ENCODE measurements at places on chromosomes 5 and 9.

GRCh38 chr5:56522960-56523359 is 289.8 kb upstream of the ANKRD55 start:
- DNase-seq: no peak

GRCh38 chr9:21810388-21810787 is 8.0 kb downstream of the MTAP start:
- DNase-seq: no peak

DNA sequence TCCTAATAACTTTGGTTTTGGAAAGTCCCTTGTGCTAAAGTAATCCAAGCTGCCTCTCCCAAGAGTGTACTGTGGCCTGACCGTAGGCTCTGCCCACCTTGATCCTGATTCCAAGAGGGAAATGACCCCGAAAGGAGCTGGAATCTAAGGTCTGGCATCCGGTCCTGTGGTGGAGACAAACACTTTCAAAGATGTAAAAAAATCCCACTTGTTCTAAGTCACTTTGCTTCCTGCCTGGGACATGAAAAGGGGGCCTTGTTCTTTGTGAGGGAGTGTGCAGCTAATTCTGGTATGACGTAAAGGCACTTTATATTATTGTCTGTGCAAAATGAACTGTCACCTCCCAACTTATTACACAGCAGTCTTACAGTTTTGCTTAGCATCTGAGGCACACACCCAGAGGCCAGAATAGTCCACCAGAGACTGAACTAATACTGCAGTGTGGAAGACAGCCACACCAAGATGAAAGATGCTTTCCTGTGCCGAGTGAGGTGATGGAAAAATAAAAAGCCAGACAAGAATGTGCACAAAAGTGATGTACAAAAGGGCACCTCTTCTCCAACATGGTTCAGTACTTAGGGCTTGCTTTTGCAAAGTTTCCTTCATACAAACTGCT is 128.7 kb downstream of the SLC12A2 start:
- no peak for DNase-seq

DNA sequence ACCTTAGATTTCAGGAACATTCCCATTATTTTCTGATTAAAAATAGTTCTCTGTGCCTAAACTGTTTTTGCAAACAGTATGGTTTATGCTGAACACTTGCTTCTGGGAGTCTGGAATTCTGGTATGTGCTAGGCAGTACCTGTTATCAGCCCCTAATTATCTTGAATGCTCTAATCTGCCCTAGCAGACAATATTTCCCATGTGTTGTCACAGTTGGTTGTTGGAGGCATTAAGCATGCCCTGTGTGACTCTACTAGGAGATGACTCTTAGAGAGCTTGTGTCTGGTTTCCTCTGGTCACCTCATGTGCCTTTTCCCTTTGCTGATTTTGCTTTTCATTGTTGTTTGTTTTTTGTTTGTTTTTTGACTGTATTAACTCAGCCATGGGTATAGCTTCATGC is 36.6 kb downstream of the UHRF2 start:
- DNase-seq: no peak

DNA sequence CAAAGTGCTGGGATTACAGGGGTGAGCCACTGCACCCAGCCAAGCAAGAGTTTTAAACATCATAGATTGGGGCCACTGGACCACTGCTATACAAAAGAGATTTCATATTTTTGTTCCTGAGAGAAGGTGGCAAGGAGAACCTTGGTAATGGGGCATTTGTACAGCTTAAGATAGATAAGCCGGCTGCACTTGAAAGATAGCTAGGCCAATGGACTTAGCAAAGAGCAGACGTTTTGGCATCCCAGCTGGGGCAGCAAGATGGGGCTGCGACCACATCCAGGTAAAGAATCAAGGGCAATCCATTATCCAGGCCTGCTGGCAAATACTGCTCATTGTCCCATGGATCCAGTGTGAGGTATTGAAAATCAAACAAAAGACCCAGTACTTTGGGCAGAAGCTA is 3.9 kb upstream of the ISCA1 start:
- DNase-seq: no peak

DNA sequence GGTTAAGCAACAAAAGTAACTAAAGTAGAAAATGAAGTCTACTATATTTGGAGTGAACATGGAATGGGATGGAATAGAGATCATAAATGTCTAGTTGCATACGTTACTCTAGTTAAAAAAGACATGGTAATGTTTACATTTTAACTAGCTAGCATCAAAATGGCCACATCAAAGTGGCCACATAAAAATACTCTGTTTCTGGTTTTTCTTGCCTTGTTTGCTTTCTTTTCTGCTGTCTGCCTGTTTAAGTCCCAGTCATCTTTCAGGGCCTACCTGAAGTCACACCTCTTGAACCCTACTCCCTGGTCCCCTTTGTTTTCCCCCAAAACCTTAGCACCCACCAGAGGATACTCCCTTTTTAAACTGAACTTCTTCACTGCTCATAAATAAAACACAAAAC is 6.4 kb upstream of the KIF2A start:
- DNase-seq: no peak

DNA sequence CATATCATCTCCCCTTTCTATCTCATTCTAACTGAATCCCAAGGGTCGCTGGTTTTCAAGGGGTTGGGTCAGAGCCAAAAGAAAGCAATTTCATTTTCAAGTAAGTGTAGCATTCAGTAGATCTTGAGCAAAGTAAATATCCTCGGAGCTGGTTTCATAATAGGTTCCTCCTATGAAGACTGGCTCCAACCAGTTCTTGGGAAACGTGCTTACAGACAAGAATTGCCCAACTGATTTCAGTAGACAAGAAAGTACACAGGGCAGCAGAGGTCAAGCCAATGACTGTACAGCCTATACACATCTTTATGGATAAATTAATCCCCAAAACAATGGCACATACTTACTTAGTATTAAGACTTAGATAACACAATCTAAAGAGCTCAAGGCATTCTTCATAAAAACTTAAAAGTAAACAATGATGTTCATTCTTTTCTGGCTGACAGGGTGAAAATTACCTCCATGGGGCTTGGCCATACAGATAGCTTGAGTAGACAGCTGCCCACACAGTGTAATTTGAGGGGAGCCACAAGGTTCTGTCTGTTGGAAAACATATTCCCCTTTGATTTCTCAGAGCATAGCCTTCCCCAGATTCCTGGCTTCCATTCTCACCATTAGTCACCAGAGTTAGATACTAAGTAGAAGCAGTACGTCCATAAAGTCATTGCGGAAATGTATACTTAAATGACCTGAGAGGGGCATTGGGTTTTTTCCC is 163.9 kb downstream of the ARRDC3 start:
- DNase-seq: peak; percentile 32
